ENCODE measurements at places on chromosomes 5 and 9. TPM values are rescaled to one million over a fixed set of nuclear protein-coding genes. Genes with fewer than 3 reads are reported as not detected.
A peak's percentile ranks its signal among the peaks of the same experiment; 100 is the strongest.

GRCh38 chr9:133347515-133347984 is 381 bp downstream of the MED22 start:
- peak; percentile 32 for DNase-seq

GRCh38 chr9:86424251-86424891 is 70.2 kb upstream of the TUT7 start:
- DNase-seq, result no peak

DNA sequence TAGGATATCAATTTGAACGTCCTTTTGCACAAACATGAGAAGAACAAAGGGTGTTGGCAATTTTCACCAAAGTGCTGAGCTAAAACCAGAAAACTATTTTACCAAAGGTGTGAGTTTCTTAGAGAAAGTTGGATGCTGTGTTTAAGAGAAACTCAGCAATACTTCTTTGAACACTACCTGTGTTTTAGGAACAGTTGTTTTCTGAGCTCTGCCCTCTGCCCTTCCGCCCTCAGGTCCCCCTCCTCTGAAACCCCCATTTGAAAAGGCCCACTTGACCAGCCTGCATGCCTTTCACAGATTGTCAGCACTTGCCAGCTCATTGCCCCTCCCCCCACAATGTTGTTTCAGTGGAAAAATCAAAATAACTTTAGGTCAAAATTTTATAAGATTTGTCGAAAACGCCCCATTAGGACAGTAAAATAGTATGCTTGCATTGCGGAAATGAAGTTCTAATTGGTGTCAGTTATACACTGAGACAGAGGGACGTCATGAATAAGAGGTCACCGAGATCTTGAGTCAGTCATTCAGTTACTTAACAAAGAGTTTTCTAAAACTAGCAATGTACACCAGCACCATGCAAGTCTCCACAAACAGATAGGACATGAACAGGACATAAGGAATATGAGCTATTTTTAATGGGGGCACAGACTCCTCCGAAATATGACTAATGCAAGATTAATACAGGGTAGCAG is 61.9 kb upstream of the IL7R start:
- no peak for DNase-seq

- DNase-seq, result no peak
Observed at GRCh38 chr5:117856713-117857112, 1131.6 kb downstream of the DTWD2 start.

- peak; percentile 32 for DNase-seq
Observed at GRCh38 chr5:36357391-36357975, 55.8 kb upstream of the RANBP3L start.

DNA sequence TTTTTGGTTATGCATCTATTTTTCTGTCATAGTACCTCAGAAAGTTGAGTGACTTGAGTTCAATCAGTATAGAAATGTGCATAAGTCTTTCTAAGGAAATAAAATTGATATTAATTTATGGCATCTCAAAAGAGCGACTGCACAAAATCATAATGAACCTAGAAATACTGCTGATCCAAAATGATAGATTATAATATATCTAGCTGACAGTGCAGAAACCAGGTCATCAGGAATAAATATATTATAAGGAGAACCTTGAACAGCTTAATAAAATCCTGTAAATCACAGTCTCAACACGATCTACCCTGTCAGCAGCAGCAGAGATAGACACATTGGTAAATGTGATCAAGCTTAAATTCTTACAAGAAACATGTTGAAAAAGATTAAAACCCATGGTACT is 1106.6 kb upstream of the CDH18 start:
- no peak for DNase-seq

DNA sequence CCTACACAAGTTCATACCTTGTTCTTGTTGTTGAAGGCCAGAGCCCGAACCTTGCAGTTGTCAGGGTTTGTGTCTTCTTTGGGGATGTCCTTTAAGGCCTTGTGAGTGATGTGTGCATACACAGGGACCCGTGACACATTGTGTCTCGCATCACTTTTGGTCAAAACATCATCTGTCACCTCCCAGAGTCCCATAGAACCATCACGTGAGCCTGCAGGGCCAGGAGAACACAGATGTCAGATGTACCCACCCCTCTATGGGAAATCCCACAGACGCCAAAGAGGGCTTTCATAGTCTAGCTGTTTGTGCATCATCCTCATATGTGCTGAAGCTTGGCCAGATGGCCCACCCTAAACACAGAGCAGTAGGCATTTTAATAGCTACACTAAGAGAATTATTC is 28.2 kb downstream of the DCAF12 start:
- no peak for DNase-seq

GRCh38 chr9:124008694-124009530 is 2.7 kb upstream of the LHX2 start:
- no peak for DNase-seq

GRCh38 chr5:137600721-137601360 is 101.7 kb upstream of the SPOCK1 start:
- DNase-seq, result no peak

- DNase-seq, result no peak
Observed at GRCh38 chr9:31302620-31303418, 1081.6 kb upstream of the ACO1 start.

DNA sequence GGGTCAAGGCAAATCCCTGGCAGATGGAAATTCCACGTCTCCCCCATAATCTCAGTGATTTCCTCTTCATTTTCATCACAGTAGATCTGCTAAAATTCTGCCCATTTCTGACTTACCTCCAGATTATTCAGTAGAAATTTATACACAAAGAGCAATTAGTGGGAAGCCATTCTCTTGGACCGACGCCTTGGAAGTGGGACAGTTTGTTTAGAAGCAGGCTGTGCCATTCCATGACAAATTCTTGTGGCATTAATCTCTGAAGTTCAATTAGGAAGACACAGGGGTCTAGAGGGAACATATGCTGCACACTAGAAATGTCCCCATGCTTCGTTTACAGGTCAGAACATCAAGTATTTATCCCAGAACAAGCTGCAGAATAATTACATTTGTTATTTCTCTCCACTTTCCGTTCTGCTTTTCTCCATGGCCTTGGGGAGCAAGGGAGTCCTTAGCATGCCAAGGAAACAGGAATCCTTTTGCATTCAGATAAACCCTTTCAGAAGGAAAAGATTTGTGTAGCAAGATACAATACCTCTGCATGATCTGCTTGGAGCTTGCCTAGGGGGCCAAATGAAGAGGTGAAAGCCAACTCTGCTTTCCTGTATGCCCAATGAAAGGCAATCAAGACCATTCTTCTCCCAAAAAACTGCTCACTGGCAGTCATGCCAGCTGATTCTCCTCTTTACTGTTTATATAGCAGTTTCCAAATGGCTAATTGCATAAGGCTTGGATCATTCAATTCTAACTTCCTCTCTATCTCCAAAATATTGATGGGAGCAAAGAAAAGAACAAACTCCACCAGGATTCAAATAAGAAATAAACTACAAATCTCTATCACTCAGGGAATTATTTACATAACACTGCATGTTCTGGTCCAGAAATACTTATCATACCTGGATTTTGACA is 2.5 kb upstream of the PRKACG start:
- DNase-seq, result no peak

GRCh38 chr5:116271446-116272025 is 186.7 kb downstream of the COMMD10 start:
- DNase-seq, result no peak

DNA sequence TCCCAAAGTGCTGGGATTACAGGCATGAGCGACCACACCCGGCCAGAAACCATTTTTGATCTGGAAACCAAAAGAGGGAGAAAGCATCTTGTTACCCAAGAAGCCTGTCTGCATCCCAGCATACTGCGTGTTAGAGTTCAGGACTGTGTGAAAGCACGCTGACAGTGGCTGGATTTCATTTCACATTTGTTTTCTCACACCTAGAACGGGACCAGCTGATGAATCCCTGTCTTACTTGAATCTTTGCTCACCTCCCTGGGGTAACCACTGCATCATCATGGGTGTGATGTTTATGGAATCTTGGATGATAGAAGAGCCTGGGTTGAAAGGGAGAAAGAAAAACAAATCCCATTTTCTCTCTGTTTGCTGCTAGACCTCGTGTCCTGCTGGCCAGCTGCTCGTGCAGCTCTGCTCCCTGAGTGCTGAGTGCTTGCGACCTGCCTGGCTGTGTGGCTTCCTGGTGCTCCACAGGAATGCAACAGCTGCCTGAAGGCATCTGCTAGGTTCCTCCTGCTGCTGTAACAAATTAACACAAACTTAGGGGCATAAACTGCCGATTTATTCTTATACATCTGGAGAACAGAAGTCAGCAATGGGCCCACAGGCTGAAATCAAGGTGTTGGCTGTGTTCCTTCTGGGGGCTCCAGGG is 378.3 kb upstream of the DAP start:
- DNase-seq, result no peak

- DNase-seq, result no peak
Observed at GRCh38 chr5:23389291-23390101, 117.9 kb upstream of the PRDM9 start.

DNA sequence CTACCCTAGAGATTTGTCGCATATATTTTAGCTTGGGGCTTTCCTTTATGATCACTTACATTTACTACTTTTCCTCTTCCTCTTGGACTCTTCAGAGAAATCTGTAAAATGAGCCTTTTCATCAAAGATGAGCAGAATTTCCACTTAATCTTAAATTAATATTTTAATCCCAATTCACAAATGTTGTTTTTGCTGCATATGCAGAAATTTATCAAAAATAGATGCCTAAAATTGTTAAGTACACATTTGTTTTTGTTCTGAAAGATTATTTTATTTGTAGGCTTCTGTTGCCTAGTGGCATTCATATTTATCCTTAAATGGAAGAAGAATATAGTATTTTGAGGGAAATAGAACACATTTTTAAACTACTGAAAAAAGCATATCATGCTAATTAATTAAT is 168.6 kb downstream of the CDH9 start:
- no peak for DNase-seq

- no peak for DNase-seq
Observed at GRCh38 chr5:31196309-31196708, 2.8 kb downstream of the CDH6 start.

DNA sequence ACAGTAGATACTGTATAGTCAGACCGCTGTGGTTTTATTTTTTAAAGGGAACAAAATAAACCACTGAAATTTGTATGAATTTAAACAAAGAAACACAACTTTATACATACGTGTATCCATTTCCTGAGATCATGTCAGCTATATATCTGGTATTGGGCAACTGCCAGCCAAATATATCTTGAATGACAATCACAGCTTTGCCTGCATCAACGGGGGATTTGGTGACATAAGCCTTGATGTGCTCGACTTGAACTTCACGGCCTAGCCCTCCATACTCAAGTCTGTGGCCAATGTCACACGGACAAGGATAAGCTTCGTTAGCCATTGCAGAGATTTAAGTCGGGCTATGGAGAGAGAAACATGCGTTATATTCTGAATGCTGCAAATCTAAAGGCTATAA is 17.3 kb downstream of the CMBL start:
- DNase-seq, result no peak

DNA sequence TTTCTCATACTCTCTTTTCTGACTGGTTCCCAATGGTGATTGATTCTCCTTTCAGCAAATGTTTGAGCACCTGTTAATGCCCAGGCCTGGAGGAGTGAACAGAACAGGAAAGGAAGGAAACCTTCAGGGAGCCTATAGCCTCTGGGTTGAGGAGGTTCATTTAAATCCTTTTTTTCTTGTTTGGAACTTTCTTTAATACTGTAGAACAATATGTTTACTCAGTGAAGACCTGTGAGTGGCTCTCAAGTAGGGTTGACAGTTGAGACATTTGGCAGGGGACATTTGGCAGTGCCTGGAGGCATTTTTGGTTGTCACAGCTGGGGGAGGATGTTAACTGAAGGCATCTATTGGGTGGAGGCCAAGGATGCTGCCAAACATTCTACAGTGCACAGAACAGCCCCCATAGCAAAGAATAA is 6.1 kb upstream of the FAM120AOS start:
- no peak for DNase-seq

DNA sequence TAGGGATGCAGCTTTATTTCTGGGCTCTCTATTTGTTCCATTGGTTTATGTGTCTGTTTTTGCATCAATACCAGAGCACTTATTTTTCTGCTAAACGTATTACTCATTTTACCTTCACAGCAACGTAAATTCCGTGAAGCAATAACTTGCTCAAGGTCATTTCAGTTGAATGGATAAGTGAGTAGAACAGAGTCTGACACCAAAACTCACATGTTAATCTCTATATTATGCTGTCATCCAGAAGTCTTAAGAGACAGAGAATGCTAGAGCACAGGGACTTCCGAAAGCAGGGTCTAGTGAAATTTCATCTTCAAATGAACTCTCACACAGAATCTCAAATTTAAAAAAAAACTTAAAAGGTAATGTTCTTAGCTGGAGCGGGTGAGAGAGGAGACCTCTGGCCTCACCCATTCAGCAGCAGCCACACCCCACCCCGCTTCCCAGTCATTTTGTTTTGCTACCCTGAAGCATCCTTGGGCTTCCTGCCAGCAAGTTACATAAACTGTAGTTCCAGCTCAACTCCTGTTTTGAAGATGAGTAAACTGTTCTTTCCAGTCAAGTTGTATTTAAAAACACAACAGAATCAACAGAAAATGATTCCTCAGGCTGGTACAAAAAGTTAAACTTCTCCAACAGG is 69.3 kb downstream of the TRIM36 start:
- DNase-seq, result no peak

DNA sequence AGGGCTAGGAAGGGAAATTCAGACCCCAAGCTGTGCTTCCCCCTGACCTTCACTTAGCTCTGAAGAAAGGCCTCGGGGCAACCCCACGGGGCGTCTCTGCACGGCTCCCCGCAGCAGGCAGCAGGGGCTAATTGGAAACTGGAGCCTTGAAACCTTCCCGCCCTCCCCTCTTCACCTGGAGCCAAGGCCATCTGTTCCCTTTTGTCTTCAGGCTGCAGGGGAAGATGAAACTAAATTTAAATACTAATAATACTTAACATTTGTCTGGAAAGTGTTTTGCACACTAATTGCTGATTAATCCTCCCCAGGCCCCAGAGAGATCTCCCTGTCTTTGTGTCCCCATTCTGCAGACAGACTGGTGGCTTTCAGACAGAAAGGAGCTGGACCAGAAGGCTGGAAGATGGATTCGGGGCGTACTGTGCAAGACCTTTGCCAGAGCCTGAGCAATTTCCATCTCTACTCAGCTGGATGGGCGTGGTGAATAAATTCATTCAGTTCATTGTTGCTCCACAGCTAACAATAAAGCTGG is 34.1 kb upstream of the CPLX2 start:
- no peak for DNase-seq

The EQTN gene
- total RNA-seq, result 0.29 TPM

The BRD3OS gene
- 15.8 TPM for total RNA-seq

The ABLIM3 gene
- total RNA-seq, result 33.2 TPM

The RETREG1 gene
- total RNA-seq, result 14.9 TPM

The DENND1A gene
- 10.8 TPM for total RNA-seq

The SLC25A46 gene
- total RNA-seq, result 41.3 TPM

The FCN2 gene
- not detected for total RNA-seq

The SYNPO gene
- 114 TPM for total RNA-seq

The CAVIN4 gene
- 0.85 TPM for total RNA-seq

The NUTM2G gene
- total RNA-seq, result not detected

The FGFR4 gene
- 14.8 TPM for total RNA-seq

The KCTD16 gene
- 0.73 TPM for total RNA-seq

The TAL2 gene
- not detected for total RNA-seq

The C9 gene
- not detected for total RNA-seq
